ENCODE measurements at places on chromosomes 2 and 18.

GRCh38 chr2:176002688-176003210 lies 682 bp upstream of the LNPK start:
- no peak for DNase-seq

DNA sequence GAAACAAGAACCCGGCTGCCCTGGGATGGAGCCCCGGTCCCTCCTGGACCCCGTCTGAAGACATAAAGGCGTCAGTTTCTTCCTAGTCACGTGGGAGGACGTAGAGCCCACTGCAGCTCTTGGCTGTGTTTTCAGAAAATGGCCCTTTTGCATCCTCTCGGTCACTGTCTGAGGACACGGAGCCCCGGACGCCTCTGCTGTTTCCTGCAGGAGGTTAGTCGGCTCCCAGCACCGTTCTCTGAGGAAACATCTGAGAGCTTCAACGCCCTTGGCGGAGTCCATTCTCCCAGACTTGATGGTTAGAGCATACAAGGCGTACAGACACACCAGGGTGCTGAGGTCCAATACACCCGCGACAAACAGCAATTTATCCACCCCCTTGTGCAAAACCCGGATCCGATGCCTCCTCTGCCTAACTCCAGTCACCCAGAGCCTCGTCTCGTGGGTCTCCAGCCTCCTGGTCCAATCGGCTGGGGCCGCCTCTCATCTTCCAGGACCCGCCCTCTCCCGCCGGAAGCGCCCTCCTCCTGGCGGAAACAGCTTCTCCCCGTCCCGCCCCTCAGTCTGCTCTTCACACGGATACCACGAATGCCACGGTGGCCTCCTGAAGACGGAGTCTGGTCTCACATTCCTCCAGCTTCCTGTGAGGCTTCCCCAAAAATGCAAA lies 119.4 kb downstream of the TMEM18 start:
- DNase-seq, result no peak

- no peak for DNase-seq
Observed at GRCh38 chr2:71620116-71620515, 166.8 kb downstream of the DYSF start.

- DNase-seq, result no peak
Observed at GRCh38 chr2:126963390-126963789, 64.7 kb downstream of the TEX51 start.

GRCh38 chr2:44191739-44192138 lies 23.1 kb downstream of the PPM1B start:
- DNase-seq, result no peak

All from HCEC 1CT (cell line).